ENCODE measurements at places on chromosomes 16 and 17.

DNA sequence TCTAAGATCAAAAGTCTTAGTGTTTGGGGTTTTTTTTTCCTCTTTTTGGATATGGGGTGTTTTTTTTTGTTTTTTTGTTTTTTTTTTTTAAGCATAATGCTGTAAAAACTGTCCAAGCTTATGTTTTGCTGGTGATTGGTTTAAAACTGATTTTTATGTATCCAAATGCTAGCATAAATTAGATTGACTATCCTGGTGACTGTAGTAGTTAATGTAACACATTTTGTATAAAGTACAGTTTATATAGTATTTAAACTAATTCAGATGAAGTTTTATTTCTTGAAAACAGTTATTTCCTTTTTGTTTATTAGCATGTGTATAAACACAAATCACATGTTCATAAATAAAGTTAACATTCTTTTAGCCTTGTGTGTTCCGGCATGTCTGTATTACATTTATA lies 10.9 kb downstream of the RBBP6 start:
- no peak for DNase-seq

- DNase-seq = no peak
These were observed 11.2 kb downstream of the NCBP3 start for GRCh38 chr17:3834811-3835210.

- no peak for DNase-seq
These were observed 117.8 kb downstream of the AATF start for GRCh38 chr17:37066322-37067255.

DNA sequence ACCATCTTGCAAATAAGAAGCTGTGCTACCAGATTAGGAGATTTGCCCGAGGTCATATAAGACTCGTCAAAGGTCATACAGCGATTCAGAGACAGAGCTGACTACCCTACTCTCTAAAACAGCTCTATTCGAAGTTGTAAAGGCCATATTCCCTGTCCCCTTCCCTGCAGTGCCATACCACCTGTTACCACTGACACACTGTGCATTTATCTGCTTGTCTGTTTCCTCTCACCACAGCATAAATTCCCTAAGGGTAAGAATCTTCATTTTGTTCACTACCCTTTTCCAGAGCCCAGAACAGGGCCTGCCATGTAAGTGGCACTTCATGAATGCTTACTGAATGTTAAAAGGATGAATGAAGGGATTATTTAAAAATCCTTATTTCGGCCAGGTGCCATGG lies 3.4 kb upstream of the KSR1 start:
- DNase-seq = no peak

DNA sequence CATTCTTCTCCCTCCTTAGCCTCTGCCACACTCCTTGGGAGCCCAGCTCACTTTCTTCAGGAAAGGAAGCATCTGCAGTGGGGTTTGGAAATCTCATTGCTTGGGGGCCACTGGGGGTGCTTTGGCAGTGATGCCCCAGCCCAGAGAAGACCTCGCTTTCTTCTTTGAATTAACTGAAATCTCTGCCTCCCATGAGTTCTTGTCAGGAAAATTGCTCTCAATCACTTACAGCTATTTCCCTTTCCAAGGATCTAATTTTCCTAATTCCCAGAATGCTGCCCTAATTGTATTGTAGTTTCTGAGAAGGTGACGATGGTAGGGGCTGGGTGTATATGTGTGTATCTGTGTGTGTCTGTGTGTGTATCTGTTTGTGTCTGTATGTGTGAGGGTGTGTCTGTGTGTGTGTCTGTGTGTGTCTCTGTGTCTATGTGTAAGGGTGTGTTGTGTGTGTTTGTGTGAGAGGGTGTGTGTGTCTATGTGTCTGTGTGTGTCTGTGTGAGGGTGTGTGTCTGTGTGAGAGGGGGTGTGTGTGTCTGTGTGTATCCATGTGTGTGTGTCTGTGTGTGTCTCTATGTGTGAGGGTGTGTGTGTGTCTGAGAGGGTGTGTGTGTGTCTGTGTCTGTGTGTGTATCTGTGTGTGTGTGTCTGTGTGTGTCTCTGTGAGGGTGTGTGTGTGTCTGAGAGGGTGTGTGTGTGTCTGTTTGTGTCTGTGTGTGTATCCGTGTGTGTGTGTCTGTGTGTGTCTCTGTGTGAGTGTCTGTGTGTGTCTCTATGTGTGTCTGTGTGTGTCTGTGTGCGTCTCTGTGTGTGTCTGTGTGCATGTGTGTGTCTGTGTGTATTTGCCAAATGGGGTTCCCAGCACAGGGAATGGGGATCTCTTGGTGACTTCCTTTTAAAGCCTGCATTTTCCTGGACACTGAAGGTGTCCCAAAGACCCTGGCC lies 83.5 kb upstream of the DNAJA2 start:
- no peak for DNase-seq

GRCh38 chr16:87464691-87465300 lies 28.0 kb downstream of the ZCCHC14 start:
- peak; percentile 83 for DNase-seq

- no peak for DNase-seq
These were observed 7.1 kb downstream of the MRM3 start for GRCh38 chr17:789160-789840.

DNA sequence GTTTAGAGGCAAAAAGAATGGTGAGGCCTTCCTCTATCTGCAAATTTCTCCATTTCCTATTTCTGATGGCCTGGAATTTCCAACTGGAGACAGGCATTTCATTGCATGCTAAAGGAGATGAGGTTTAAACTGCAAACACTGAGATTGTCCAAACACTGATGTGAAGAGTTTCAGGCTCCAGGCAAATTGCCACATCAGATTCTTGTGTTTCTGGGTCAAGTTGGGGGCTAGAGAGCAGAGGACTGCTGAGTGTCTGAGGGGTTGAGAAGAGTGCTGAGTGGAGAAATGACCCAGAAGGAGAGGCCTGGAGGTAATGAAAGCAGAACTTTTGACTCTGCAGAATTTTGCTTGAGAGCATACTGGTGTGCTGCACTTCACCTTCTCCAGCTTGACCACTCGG lies 216.7 kb upstream of the MPHOSPH6 start:
- DNase-seq = no peak

GRCh38 chr17:74738051-74738996 lies 1.3 kb downstream of the RAB37 start:
- DNase-seq = no peak

- DNase-seq = peak; percentile 22
These were observed 16.3 kb downstream of the SHISA9 start for GRCh38 chr16:12917653-12918052.

DNA sequence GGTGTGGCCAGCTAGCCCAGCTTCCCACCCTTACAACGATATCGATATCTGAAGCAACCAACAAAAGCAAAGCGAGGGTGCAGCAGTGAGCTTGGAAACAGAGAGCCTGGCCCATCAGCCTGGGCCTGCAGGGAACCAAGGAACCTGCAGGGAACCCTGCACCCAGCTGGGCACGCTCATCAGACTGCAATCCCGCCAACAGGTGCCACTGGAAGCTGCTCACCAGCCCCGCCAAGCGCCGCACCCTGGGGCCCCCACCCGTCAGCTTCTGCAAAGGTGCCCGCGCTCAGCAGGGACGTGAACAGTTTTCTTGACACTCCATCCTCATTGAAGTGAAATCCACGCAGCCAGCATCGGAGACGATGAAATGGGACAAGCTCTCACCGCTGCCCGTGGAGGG lies 250.7 kb downstream of the RBFOX3 start:
- DNase-seq = no peak

- DNase-seq = no peak
These were observed 14.7 kb downstream of the ALOX15 start for GRCh38 chr17:4626734-4627256.

GRCh38 chr16:83963277-83964119 lies 4.5 kb upstream of the NECAB2 start:
- no peak for DNase-seq

Data from GM04504 (cell line).